Endodermal cell (in vitro differentiated cells): ENCODE measurements at places on chromosomes 16 and 17. TPM values are rescaled to one million over a fixed set of nuclear protein-coding genes. Genes with fewer than 3 reads are reported as not detected.

DNA sequence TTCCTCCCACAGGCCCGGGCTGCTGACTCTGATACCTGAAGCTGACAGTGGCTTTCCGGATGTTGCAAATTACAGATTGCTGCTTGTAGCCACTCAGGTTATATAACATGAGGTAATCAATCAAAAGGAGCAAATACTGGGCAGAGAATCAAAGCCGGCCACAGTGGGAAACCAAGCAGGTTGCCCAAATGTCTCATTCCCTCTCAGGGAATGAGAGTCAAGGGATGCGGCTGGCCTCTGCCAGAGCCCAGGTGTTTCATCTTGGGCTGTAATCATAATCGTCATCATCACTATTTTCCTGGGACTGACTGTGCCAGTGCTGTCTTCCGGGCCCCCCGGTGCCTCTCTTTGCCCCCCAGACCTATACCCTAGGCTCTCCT, 292.4 kb upstream of the FOXF1 start:
- DNase-seq: no peak

- DNase-seq: no peak
These were observed 51.7 kb downstream of the ZNF778 start for GRCh38 chr16:89268987-89269735.

DNA sequence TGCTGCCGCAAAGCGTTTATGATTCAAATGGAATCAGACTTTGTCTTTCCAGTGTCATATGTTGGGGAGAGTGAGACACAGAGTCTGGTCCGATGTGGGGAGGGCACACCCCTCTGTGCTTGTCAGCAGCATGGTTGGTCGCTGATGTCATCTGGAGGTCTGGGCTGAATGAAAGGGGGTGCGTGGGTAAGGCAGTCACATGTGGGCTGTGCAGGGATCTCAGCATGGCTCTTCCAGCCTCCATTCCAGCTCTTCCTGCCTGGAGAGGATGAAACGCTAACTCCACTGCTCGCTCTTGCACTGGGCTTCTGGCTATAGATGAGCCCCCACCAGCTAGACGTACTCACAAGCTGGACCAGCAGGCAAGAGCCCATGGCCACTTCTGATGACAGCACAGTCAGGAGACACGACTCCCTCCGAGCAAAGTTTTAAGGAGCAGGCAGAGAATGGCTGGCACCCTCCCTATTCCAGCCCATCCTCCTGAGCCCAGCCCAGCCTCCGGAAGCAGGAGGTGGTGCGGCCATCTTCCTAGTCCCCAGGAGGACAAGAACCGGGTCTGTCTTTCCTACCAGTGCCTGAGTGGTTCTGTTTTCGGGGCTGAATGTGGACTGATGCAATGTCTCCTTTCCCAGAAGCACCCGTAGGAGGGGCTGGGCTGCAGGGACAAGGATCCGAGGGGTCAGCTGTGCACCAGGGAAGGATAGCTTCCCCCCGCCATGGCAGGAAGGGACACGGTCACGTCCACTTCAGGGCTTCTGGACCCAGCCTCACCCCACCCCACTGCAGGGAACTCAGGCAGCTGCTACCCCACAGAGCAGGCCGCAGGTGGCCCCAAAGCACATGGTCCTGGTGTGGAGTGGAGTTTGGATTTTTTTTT, 41.5 kb upstream of the CBFA2T3 start:
- peak; percentile 43 for DNase-seq

DNA sequence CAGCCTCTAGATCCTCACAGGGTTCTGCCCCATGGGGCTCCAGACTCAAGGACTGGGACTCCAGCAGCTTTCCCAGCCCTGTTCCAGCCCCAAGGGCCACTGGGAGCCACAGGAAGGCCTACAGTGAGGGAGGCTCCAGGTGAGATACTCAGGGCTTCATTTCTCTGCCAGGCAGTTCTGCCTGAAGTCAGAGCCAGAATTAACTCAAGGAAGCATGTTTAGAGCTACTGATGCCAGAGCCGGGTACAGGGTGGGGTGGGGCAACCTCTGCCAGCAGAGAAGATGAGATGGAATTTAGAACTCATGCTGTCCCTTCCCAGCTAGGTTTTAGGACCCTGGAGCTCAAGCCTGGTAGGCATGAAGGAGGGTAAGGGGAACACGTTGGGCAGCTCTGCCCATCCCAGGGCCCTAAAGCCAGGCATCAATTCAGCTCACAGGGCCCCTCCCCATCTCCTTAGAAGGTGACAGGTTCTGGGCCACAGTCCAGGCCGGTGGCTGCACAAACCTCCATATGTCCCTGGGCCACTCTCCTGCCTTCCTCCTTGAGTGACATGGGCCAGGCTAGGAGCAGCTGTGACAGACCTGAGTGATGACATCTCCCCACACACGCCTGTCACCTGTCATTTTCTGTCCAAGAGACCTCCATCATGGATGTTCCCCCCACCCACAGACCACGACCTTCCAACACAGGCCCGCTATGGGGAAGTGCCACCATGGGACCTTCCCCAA, 24.5 kb upstream of the SPPL2C start:
- no peak for DNase-seq

- DNase-seq: no peak
These were observed 37.7 kb upstream of the NUFIP2 start for GRCh38 chr17:29331708-29332085.

DNA sequence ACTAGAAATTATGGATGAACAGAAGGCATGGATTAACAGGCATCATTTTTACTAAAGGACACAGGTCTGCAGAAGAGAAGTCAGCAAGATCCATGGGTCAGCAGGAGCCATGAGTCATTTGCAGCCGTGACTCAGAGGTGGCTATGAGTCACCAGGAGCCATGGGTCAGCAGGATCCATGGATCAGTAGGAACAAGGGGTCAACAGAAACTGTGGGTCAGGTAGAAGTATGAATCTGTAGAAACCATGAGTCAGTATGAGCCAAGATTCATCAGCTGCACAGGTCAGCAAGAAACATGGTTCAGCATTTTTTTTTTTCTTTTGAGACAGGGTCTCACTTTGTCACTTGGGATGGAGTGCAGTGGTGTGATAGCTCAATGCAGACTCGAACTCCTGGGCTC, 58.2 kb upstream of the HS3ST4 start:
- DNase-seq: peak; percentile 69

GRCh38 chr16:84085271-84085667, 31.5 kb downstream of the MBTPS1 start:
- no peak for DNase-seq

- DNase-seq: no peak
These were observed 977.2 kb downstream of the CDH11 start for GRCh38 chr16:64144617-64145016.

- no peak for DNase-seq
These were observed 150.7 kb downstream of the SOCS1 start for GRCh38 chr16:11105038-11105903.

GRCh38 chr17:57260325-57261083, 4.2 kb downstream of the MSI2 start:
- peak; percentile 22 for DNase-seq

DNA sequence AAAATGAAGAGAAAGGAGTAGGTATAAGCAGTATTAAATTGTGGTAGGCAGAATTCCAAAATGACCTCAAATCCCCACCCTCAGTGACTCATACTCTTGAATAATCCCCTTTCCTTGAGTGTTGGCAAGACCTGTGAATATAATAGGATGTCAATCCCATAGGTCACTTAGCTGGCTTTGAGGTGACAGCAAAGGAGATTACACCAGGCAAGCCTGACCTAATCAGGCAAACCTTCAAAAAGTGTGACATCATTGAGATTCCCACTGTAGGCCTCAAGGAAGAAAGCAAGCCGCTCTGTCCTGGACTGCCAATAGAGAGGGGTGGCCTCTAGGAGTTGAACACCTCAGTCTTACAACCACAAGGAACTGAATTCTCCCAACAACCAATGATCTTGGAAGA, 535.2 kb downstream of the RBFOX1 start:
- DNase-seq: no peak

DNA sequence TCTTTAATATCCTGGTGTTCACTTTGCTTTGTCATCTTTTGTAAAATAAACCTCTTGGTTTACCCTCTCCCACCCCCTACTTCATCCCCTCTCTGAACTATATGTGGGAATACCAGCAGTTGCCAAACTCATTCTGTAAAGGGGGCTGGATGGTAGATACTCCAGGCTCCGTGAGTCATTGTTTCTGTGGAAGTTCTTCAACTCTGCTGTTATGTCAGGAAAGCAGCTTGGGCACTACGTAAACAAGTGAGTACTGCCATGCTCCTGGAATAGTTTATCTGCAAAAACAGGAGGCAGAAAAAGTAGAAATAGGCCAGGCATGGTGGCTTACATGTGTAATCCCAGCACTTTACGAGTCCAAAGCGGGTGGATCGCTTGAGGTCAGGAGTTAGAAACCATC, 17.6 kb downstream of the MVP start:
- DNase-seq: no peak

DNA sequence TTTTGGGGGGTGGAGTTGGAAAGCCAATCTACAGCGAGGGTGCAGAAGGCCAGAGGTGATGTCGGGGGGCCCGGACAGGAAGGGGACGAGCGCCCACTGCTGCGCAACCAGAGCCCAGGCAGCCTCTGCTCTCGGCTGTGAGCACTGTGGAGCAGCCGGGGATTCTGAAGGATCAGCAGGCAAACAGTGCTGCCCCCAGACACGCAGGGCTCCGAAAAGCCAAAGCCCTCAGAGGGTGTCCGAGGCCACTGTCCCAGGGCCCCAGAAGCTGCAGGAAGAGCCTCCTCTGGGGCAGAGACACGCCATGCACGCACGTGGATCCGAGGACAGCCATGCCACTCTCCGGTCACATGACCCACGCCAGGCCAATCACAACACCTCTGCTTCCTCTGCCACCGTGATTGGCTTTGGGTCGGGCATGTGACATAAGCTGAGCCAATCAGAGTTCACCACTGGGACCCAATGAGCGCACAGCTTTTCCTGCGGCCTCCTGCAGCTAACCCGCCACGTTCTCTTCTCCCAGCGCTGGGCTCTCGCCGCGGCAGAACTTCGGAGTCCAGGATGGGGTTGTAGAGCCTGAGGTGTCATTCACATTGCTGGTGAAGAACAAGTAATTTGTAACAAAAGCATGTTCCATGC, 40.7 kb downstream of the ACTG1 start:
- peak; percentile 86 for DNase-seq

- DNase-seq: no peak
These were observed 34.1 kb upstream of the ABCA6 start for GRCh38 chr17:69175625-69176456.

GRCh38 chr17:8847891-8848290, 19.6 kb downstream of the PIK3R6 start:
- peak; percentile 26 for DNase-seq

DNA sequence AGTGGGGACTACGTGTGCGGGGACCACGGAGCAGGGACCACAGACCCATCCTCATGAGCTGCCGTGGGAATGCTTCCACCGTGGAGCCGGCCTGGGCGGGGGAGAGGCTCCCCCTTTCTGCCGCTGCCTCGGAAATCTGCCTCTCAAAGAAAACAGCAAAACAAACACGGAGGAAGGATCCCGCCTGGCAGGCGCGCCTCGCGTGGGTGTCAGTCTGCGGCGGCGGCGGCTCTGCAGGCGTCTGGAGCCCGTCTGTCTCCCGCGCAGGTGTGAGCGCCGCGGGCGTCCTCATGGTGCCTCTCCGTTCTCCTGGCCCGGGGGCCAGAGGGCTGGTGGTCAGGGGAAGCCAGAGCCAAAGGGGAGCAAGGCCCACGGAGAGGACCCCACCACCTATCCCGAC, 27.5 kb downstream of the GSE1 start:
- DNase-seq: no peak

- DNase-seq: no peak
These were observed 81.3 kb downstream of the GSG1L start for GRCh38 chr16:27982184-27982583.

DNA sequence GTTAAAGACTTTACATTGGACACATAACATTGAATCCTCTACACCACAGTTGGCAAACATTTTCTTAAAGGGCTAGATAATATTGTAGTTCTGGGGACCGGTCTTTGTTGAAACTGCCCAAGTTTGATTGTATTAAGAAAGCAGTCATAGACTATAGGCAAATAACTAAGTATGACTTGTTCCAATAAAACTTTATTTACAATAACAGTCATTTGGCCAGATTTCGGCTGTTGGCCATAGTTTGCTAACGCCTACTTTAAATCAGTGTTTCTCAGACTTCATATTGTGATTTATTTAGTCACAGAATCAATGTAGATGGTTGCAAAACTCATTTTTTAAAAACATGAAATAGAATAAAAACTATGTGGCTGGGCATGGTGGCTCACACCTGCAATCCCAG, 531.8 kb downstream of the XYLT1 start:
- DNase-seq: no peak

GRCh38 chr17:77746896-77747554, 211.5 kb upstream of the TNRC6C start:
- peak; percentile 46 for DNase-seq

The SLC12A3 gene
- total RNA-seq: not detected in 3 replicates

The ZMYND15 gene
- 0.14 TPM in 1 of 2 replicates, not detected in the other for total RNA-seq

The SLC5A11 gene
- total RNA-seq: 0.16 to 0.63 TPM in 2 of 3 replicates, not detected in the other

The GPR179 gene
- total RNA-seq: 0.16 TPM in 1 of 2 replicates, not detected in the other

The ABCC12 gene
- 0.14 to 1.2 TPM (median 0.53 TPM) in 3 replicates for total RNA-seq

The MRC2 gene
- 87.5 and 103 TPM in 2 replicates for total RNA-seq

The CDH1 gene
- total RNA-seq: 118 to 218 TPM (median 119 TPM) in 3 replicates

The ARHGDIG gene
- total RNA-seq: 6.8 to 23.1 TPM (median 6.8 TPM) in 3 replicates

The HOXB7 gene
- total RNA-seq: not detected in 3 replicates

The ITGB3 gene
- total RNA-seq: 0.73 and 0.81 TPM in 2 replicates
